Right atrium auricular region (tissue), 2 donors: ENCODE measurements at places on chromosomes 2 and 18. TPM values are rescaled to one million over a fixed set of nuclear protein-coding genes. Genes with fewer than 3 reads are reported as not detected.

The PCARE gene
- 0.79 TPM for total RNA-seq

The SERPINB10 gene
- total RNA-seq: 0.47 TPM

The SCN3A gene
- total RNA-seq: 2.6 TPM

The KIF1A gene
- 41.8 TPM for total RNA-seq

The SH2D6 gene
- not detected for total RNA-seq

The GPR75 gene
- total RNA-seq: 2.5 TPM

The GATA6 gene
- 95.5 TPM for total RNA-seq

The AMER3 gene
- total RNA-seq: not detected

The ATP8B1 gene
- 13.0 TPM for total RNA-seq

The ARHGEF33 gene
- 1.0 TPM for total RNA-seq

The VIL1 gene
- total RNA-seq: not detected

The PTPRN gene
- total RNA-seq: 0.74 TPM

The IWS1 gene
- 43.3 TPM for total RNA-seq

The UGT1A1 gene
- not detected for total RNA-seq

The KYNU gene
- 0.52 TPM for total RNA-seq

The PID1 gene
- total RNA-seq: 9.1 TPM

The MSH6 gene
- 17.0 TPM for total RNA-seq

The WNT6 gene
- 1.8 TPM for total RNA-seq

The WNT10A gene
- total RNA-seq: 0.90 TPM

The NEUROD1 gene
- total RNA-seq: not detected

The SH3YL1 gene
- 7.8 TPM for total RNA-seq

The UGT1A4 gene
- not detected for total RNA-seq

The ANKRD30BL gene
- not detected for total RNA-seq

The DIS3L2 gene
- 19.6 TPM for total RNA-seq

The HRH4 gene
- not detected for total RNA-seq

The MC4R gene
- not detected for total RNA-seq

The RGPD8 gene
- total RNA-seq: 8.7 TPM

The DSC2 gene
- 19.3 TPM for total RNA-seq

The MYO7B gene
- 0.52 TPM for total RNA-seq
